ENCODE measurements at places on chromosomes 11 and 22. TPM values are rescaled to one million over a fixed set of nuclear protein-coding genes. Genes with fewer than 3 reads are reported as not detected.

DNA sequence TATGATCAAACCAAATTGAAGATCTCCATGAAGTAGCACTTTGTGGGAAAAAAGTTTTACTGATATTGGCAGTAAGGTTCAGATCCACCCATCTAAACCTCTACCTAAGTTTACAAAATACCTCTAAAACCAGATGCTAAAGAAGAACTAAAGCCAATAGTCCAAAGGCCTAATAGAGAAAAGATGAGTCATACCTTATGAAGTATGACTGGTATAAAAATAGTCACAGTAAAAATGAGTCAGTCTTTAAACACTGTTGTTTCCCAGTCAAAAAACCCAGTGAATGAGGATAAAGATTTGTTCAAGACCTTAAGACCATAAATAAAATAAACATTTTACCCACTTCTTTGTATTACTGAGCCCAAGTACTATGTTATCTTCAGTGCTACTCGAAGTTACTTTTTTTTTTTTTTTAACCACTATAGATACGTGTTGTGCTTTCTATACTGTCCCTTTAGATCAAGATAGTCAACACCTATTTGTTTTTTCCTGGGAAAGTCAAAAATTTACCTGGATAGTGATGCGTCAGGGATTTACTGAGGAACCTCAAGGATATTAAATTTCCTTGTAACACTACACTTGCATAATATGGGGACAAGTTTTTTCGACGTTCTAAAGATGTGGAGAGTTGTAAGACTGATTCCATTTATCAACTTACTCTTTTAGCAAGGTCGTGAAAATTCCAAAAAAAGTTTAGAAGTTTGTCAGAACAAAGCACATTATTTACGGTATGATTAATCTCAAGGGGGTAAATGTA, 87.3 kb downstream of the CCDC73 start:
- peak; percentile 89 for DNase-seq

GRCh38 chr11:24635588-24636290, 138.9 kb downstream of the LUZP2 start:
- no peak for DNase-seq

- DNase-seq = peak; percentile 11
These were observed 1.5 kb downstream of the CLCF1 start for GRCh38 chr11:67371911-67372320.

- no peak for DNase-seq
These were observed 22.6 kb upstream of the ZBTB16 start for GRCh38 chr11:114036958-114037357.

DNA sequence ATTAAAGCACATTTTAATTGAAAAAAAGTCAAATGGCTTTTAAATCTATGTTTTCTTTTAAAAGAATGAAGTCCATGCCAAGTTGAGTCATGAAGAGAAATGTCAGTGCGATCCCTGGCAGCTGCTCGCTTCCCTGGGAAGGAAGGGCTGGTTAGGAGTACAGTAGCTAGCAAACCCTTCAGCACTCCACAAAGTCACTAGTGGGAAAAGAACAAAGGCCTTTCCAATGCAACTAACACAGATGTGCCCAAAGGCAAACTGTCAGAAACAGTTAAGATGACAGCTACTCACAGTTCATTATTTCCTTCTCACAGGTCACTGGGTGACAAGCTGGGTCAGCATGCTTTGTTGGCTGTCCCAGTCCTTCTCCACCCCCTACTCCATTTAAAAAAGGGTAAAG, 308.7 kb downstream of the DCDC1 start:
- DNase-seq = no peak

- DNase-seq = no peak
These were observed 97.1 kb downstream of the EXT2 start for GRCh38 chr11:44192462-44193100.

- DNase-seq = no peak
These were observed 7.9 kb upstream of the FLRT1 start for GRCh38 chr11:64027651-64028397.

GRCh38 chr11:19577976-19578619, 134.5 kb upstream of the NAV2 start:
- DNase-seq = no peak

The PLAAT3 gene
- 4.7 TPM for total RNA-seq

- peak; percentile 97 for DNase-seq
These were observed 17.1 kb upstream of the RBM4B start for GRCh38 chr11:66694732-66695207.

DNA sequence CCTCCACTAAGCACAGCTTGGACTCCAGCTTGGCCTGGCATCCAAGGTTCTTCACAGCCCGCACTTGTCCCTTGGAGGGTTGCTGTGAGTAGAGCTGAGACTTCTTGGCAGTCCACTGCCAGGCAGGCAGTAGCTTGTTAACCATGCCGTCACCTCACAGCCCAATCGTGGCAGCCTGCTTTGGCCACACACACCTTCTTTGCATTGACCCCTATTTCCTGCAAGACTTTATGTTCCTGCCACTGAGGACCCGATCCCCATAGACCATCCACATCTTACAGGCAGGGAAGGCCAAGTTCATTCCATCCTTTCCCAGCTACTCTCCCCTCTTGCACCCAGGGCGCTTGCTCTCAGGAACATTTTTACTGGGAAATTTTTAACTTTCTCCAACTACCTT, 2.5 kb upstream of the PYGM start:
- no peak for DNase-seq

The SLC1A2 gene
- total RNA-seq = 1.7 TPM

The B3GAT1 gene
- 2.2 TPM for total RNA-seq

DNA sequence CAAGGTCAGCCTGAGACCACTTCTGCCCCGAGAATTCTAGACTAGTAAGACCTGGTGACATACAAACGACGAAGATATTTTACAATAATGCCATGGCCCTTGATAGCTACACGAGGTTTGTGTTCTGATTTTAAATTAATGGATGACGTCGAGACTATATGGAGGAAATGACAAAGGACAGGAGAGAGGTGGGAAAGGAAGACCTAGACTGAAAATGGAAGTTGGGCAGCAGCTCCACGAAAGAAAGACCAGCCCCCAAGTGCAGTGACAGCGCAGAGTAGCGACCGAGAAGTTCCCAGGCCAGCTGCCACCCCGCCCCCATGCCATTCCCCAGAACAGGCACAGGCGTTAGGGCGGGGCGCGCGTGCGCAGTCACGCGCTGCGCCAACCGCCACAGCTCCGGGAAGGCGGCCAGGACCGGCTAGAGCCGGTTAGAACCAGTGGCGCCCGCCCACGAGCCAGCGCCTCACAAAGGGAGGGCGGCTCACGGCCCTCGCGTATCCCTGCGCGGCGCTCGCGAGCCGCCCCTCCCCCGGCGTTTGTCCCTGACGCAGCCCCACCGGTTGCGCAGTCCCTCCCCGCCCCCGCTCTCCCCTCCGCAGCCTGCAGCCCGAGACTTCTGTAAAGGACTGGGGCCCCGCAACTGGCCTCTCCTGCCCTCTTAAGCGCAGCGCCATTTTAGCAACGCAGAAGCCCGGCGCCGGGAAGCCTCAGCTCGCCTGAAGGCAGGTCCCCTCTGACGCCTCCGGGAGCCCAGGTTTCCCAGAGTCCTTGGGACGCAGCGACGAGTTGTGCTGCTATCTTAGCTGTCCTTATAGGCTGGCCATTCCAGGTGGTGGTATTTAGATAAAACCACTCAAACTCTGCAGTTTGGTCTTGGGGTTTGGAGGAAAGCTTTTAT, 1.5 kb upstream of the MALAT1 start:
- DNase-seq = peak; percentile 94

DNA sequence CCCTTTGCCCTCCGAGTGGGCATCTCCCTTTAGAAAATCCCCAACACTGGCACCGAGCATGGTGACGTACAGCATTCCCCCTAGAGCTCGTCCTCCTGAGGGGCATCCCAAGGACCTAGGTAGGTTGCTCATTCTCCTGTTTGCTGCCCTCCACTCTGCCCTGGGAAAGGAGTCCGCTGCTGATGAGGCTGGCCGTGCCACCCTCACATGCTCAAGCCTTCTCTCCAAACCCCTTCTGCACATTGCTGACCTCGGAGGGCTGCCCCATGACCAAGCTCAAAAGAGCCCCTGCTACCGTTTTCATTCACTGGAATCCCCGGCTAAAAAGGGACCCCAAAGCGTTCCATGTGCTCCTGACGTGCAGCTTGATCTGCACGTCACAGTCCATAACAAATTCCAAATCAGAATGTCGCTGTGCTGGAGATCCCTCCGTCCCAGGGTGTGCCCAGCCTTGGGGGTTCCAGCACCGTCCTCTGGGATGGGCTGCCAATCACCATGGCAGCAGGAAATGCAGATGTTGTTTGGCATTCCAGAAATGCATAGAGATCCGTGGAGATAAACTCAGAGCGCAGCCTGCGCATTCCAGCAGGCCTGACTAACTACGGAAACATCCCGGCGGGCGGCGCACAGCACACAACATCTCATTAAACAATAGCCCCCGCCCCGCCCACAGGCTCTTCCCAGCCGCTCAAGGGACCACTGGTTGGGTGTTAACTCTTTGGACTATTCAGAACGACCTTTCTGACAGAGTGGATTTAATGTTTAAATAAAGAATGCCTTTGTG, 26.3 kb upstream of the GNB1L start:
- peak; percentile 70 for DNase-seq

DNA sequence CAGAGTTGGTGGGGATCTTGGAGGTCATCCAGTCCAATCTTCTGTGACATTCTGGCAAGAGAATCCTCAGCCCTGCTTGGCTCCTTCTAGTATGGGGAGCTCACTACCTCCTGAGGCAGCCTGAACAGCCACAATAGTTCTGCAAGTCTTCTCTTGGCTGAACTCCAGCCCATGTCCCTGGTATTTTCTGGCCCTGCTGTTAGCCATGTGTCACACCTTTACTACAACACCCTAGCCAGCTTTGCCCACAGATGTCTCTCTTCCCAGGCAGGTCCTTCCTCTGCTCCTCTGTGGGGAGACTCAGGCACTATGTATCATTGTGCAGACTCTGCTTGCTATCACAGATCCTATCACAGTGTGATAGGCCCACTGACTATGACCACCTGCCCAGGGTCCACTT, 297.7 kb downstream of the CTTN start:
- no peak for DNase-seq

DNA sequence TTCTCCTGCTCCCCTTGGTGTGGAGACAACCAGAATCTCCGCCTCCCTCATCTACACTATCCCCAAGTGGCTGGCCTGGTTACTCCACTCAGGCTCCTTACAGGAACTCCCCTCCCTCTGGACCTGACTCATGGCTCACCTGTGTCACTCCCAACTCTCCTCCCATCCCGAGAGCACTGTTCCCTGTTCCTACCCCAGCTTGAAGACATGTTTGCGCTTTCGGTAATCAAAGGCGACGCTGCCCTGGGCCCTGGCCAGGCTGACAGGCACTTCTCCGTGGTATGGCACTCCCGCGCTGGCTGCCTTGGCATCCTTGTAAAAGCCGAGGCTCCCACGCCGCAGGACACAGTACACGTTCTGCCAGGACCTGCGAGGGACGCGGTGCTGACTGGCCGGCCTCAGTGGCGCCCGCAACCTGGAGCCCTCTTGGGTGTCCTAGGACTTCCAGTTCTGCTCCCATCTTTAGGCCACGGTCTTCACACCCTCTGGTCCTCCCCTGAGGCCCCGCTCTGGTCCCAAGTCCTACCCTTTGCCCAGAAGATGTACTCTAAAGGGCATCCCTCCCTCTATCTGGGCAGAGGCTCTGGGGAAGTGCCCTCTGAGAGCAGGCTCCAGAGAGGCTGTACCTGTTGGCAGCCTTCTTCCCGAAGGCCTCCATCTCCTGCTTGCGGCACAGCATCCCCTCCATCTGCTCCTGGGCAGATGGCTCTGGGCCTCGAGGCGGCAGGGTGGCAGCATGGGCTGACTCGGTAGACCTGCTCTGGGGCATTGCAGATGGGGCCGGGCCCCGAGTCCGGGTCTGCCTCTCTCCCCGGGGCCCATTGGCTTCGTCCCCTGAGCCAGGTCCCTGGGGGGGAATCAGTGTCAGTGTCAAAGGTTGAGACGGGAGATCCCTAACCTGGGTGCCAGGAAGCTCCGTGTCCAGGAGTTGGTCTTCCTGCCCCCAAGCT, 9.4 kb upstream of the RBM4B start:
- no peak for DNase-seq

- DNase-seq = no peak
These were observed 5.7 kb downstream of the ZFTA start for GRCh38 chr11:63762654-63763495.

DNA sequence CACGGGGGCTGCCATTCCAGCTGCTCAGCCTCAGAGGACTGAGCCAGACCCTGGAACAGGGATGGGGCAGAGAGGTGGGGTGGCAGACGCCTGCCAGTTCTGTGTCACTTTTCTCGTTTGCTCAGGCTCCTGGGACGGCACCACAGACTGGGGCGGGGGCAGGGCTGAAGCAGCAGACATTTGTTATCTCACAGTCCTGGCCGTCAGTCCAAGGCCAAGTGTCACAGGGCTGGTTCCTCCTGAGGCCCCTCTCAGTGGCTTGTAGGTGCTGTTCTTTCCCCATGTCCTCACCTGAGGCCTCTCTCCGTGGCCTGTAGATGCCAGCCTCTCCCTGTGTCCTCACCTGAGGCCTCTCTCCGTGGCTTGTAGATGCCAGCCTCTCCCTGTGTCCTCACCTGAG, 24.7 kb downstream of the TPCN2 start:
- DNase-seq = no peak

DNA sequence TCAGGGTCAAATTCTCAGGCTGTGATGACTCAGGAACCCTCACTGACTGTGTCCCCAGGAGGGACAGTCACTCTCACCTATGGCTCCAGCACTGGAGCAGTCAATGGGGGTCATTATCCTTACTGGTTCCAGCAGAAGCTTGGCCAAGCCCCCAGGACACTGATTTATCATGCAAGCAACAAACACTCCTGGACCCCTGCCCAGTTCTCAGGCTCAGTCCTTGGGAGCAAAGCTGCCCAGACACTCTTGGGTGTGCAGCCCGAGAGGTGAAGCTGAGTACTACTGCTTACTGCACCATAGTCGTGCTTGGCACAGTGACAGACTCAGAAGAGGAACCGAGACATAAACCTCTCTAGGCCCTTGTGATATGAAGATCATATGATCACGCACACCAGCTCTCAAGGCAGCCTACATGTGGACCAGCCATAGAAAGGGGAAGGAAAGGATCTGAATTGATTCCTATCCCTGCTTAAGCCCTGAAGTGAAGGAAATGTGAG, 58.2 kb downstream of the ZNF280B start:
- DNase-seq = no peak

DNA sequence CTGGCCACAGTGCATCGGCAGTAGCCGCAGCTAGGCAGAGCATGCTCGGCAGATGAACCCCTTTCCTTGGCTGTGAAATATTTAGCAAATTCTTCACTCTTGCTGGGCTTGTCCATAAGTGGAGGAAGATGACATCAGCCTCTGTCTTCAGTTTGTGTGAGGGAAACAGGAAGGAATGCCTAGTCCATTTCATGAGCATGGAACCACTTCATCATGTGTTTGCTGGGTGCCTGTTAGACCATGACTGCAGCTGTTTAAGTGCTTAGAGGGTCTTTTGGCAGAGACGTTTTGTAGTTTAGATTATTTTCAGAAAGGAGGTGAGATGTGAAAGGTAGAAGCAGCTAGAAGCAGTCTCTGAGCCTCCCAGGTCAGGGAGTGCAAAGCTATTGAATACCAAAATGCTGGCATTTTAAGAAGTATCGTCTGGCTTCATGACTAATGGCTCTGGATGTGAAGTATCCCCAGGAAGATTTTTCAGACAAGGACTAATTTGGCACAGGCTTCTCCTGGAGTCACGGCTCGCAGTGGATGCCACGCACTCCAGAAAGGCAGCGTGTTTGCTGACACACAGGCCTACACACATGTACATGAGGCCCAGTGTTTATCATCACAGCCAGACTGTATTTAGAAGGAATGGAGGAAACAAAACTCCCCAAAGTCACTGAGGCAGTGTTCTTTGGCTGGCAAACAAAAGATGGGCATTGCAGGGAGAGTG, 43.1 kb upstream of the GRAMD1B start:
- DNase-seq = no peak

GRCh38 chr11:93540896-93541553, 2.2 kb downstream of the SMCO4 start:
- DNase-seq = no peak

- DNase-seq = no peak
These were observed 29.8 kb downstream of the NECTIN1 start for GRCh38 chr11:119699227-119699626.

All from H4 (cell line).